CD4-positive, alpha-beta T cell treated with Interleukin-12 subunit alpha and Interleukin-12 subunit beta, for 1 hour (primary cell): ENCODE measurements at places on chromosomes 3 and 15.

DNA sequence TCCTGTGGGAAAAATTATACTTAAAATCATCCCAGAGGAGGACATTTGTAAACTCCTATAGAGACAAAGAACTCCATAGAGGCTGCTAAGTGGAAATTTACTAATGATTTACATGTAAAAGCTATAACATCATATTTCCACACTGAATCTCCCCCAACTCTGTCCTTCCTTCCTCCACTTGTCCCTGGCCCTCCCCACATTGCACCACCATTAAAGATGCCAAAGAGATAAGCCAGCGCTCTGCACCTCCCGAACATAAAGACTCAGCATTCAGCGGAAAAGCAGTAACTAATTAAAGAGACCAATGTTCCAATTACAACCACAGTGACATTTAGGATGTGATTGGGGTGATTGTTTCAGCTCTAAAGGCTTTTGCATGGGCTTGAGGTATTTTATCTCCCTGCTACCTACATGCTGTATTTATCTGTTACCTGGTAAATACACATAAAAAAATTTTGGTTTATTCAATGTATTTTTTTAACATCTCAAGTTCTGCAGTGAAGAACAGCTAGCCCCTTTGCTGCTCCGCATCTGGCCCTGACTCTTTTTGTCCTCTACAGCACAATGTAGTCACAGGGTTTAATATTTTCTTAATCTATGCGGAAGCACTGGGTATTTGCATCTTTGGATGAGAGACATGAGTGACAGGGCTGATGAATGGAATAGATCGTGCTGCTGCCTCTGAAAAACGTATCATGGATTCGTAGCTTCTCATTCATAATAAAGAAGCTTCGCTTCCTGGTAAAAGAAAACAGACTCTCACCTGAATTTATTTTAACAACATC, 35.3 kb upstream of the B3GNT5 start:
- no peak for DNase-seq

DNA sequence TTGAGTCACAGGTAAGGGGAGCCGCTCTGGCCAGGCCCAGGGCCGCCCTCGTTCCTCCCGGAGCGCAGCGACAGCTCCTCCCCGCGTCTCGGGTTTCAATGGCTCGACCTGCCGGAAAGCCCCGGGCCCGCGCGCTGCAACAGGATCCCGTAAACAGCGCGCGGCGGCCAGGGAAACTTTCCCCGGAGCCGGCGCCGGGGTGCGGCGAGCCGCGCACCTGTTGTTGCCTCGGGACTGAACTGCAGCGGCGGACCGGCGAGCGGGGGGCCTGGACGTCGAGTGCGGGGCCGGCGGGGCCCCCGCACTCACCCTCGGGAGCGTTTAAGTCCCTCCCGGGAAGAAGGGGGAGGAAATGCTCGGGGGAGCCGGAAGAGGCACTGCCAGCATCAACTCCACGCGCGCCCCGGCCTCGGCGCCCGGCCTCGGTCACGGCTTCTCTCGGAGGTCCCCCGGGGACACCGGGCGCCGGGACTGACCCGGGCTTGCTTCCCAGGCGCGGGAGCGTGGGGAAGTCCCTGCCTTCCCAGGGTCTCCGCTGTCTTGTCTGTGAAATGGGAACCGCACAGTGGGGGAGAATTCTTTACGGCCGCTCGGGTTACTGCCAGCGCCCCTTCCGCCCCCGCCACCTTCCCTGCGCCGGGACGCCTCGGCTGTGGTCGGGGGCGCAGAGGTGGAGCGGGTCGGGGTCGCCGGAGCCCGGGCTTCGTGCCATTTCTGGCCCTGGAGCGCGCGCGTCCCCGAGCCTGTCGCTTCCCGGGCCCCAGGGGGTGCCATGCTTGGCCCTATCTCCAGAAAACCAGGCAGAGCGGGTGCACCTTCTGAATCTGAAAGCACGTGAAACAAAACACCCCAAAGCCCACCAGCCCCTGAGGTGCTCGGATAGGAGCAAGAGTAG, 7.5 kb upstream of the PGPEP1L start:
- DNase-seq: peak; percentile 1

DNA sequence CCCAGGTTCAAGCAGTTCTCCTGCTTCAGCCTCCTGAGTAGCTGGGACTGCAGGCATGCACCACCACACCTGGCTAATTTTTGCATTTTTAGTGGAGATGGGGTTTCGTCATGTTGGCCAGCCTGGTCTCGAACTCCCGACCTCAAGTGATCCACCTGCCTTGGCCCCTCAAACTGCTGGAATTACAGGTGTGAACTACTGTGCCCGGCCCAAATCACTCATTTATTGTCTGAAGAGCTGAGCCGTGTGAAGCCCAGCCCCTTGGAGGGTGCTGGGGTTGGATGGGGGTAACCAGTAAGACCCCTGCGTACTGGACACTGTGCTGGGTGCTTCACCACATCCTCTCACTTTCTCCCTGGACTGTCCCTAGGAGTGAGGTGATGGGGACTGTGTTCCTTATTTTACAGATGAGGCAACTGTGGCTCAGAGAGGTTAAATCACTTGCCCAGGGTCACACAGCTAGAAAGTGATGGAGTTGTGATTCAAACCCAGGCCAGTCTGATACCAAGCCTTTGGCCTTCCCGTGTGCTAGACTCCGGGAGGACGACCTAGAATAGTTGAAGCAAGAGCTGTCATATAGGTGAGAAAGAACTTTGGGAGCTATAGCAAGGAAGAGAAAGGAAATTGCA, 41.7 kb upstream of the IREB2 start:
- DNase-seq: no peak

DNA sequence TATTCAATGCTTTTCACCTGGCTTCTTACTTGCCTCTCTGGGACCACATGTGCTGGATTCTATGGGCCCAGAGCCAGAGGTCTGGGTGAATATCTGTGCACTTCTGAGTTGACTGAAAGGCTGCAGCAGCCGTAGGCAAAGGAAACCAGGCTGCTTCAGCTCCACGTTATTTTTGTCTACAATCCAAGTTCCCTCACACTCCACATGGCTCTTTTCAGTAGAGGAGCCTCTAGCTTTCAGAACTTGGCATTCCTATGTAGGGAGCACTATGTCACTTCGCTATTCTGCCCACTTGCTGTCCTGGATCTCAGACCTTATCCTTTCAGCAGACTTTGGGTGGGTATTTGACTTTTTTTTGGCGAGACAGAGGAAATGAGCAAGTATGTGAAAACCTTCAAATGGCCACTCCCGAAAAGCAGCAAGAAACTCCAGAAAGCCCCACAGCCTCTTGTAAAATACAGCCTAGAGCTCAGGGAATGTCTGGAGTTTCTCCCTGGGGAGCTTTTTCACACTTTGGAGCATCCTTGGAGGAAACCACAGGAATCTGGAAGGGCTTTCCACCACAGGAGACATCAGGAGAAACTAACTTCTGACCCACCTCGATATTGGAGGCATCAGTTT, 80.9 kb downstream of the DUT start:
- no peak for DNase-seq

- DNase-seq: no peak
These were observed 702 bp downstream of the TBC1D23 start for GRCh38 chr3:100261485-100261903.

DNA sequence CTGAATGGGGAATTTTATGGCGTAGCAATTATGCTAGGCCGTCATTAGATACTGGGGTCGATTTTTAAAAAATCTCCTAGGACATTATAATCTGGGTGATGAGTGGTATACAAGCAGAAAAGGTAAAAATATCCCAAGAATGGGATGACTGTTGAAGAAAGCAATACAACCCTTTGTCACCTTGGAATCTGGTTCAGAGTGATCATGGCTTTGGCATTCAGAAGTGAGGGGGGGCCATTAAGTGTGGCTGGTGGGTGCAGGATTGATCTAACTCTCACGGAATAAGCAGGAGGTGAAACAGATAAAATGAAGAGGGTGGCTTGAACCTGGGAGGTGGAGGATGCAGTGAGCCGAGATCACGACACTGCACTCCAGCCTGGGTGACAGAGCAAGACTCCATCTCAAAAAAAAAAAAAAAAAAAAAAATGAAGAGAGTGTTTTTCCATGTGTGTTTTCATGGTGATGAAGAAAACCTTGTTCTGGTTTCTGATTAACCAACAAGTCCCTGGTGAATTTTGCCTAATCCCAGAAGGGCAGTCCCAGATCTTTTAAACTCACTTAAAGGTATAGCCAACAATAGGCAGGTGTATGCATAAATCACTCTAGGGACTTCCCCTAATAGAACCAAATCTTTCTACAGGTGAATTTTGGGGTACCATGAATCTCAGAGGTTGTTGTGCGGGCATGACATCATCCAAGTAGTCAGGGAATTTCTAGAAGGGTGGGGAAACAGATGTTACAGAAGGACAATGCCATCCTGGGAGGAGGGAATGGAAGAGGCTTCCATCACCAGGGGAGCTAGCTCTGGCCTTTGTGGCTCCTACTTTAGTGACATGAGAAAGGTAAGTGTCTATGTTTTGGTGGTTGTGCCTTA, 3.1 kb upstream of the RAD54L2 start:
- DNase-seq: no peak

DNA sequence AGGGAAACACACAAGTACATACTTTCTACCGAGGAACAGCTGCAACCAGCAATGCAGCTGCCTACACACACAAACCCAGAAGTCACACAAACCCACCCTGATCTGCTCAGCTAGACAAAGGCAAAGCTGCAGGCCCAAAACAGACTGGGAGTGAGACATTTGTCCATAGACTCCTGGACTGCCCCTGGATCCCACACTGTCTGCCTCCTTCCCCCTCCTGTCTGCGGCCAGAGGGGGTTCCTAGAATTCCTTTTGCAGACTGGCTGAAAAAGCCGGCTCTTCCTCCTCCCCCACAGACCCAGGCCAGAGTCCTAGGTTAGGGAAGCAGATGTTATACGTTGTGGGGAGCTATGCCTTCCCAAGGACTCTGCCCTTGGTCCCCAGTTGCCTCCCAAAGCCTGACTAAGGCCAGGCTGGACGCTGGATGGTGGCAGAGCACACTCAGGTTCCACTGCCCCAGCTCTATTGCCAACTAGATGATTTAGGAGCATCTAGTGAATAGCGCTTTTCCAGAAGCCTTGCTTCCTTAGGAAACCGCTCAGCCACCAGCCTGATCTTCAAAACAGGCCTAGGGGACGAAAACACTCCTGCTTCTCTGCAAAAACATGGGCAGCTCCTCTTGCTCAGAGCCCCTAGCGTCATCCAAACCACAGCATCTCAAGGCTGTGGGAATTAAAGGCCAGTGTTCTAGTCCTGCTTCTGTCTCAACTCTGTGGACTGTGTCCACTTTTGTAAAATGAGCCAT, 37.4 kb upstream of the CILP start:
- no peak for DNase-seq
